Stimulated activated CD4-positive, alpha-beta T cell treated with anti-CD3 and anti-CD28 coated beads, Interleukin-2, amount 100 ng/mL, for 4 hours (primary cell): ENCODE measurements at places on chromosomes 1 and 21.

DNA sequence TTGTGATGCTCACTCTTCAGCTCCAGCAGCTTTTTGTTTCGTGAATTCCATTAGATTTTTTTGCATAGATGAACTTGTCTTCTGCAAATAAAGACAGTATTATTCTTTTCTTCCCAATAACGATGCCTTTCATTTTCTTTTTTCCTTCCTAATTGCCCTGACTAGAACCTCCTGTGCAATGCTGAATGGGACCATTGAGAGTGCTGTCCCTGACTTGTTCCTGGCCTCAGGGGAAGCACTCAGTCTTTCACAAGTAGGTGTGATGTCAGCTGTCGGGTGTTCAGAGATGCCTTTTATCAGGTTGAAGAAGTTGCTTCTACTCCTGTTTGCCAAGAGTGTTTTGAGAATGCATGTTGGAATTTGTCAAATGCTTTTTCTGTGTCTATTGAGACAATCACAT lies 64.3 kb upstream of the ADARB1 start:
- no peak for DNase-seq

GRCh38 chr21:32990666-32991065 lies 35.1 kb upstream of the OLIG2 start:
- DNase-seq = no peak

- DNase-seq = peak; percentile 19
Observed at GRCh38 chr1:204746838-204747442, 61.4 kb upstream of the LRRN2 start.

DNA sequence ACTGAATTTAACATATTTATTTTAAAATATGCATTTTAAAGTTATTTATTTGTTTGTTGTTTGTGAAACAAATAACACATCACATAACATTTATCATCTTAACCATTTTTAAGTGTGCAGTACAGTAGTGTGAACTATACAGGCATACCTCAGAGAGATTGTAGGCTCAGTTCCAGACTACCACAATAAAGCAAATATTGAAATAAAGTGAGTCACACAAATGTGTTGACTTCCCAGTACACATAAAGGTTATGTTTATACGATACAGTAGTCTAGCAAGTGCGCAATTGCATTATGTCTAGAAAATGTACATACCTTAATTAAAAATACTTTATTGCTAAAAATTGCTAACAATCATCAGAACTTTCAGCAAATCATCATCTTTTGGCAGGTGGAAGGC lies 739.4 kb upstream of the ADGRL4 start:
- no peak for DNase-seq

DNA sequence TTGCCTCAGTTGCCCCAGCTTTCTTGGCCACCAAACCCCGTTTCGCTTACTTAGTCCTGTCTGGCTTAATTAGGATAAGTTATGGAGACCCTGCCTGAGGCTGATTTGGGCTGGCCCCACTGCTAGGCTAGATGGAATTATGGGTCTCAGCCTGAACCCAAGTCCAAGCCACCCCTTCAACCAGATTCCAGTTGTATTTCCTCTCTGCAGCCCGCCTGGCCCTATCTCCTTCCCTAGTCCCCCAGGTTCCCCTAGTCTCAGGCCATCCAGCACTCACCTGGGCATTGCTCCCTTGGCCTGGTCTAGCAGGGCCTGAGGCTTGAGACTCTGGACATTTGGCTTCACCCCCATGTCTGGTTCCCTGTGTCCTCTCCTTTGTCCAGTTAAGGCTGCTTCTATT lies 111.7 kb upstream of the IPO9 start:
- DNase-seq = no peak

GRCh38 chr1:62826901-62827300 lies 43.0 kb downstream of the ATG4C start:
- DNase-seq = no peak

DNA sequence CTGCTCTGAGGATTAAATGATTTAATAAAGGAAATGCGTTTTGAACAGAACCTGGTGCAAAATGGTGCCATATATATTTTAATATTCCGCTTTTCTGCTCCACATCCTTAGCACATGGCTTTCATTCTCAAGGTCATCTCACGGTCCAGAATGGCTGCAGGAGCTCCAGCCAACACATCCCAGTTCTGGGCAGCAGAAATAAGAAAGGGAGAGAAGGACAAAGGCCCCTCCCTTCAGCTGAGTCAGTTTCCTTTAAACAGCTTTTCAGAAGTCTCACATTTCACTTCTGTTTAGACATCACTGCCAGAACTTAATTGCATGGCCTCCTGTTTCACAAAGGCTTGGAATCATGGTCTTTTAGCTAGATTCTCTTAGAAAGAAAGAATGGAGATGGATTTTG lies 75.2 kb upstream of the LRRN2 start:
- DNase-seq = no peak

GRCh38 chr1:203621559-203622262 lies 4.9 kb upstream of the ATP2B4 start:
- DNase-seq = no peak

DNA sequence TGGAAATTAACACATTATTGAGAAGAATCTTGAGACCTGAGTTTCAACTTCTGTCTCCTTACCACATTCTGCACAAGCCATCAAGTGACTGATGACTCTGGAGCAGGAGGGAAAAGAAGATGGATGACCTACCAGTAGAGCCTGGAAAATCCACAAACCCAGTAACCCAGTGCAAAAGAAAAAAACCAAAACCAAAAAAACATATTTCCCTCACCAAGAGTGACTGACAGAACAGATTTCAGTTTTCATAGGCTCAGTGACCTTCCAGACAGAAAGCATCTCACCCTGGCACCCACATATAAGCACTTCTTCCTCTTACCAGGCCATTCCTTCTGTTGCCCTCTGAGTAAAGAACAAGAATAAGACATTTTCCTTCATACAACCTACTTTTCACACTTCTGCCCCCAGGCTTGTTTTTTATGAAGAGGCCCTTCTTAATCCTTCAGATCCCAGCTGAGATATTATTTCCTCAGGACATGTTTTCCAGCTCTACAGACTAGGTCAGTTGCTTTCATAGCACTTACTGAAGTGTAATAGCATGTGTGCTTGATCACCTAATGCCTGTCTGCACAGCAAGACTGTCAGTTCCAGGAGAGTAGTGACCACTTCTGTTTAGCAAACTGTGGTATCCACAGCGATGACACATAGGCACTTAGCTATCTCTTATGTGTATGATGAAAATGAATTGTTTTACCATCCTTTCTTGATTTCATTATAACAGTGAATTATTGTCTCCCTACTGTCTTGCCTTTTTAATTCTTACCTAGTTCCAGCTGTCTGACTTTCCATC lies 4.0 kb downstream of the TSACC start:
- no peak for DNase-seq

- DNase-seq = no peak
Observed at GRCh38 chr1:224287714-224288113, 42.3 kb downstream of the NVL start.

DNA sequence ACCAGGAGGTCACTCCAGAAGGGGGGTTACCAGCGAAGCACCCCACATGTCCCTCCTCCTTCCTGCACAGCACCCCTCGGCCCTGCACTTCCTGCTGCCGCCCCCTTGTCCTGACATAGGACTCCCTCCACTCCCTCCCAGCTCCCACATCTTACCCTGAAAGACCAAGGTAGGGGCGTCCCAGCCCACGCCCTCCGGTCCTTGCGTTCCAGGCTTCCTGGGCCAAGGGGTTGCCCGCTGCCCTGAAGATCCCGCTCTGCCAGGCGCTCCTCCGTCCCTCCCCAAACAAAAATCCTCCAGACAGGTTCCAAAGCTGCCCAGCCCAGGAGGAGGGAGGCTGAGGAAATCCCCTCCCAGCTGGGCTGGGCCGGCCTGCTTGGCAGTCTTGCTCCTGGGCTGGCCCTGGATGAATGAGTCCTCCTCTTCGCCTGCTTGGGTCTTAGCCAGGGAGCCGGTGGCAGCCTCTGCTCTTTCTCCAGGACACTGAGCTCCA lies at the start of gene RHBDL2:
Gene RHBDL2 (minus strand): TSS at position 304 of the 493 bp plus-strand sequence. CDS start 22,618 bp downstream, outside the sequence.
- no peak for DNase-seq

DNA sequence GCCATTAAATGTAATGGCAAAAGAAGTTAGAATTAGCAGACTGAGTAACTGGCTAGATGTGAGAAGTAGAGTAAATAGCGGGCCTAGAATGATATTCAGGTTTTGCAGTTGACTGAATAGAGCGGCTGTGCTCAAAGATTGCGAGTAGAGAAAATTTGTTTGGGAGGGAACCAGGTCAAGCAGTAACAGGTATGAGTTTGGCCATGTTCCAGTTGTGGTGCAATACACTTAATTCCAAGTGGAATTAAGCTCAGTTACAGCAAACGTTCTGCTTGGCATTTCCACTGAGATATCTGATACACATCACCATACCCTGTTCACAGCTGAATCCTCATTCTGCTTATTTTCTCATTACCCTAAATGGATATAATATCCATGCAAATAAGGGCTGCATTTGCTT lies 1382.9 kb downstream of the MRPL39 start:
- no peak for DNase-seq
